ENCODE measurements at places on chromosomes 7 and 10. TPM values are rescaled to one million over a fixed set of nuclear protein-coding genes. Genes with fewer than 3 reads are reported as not detected.

GRCh38 chr7:946256-946996, 8.1 kb downstream of the ADAP1 start:
- no peak for DNase-seq

DNA sequence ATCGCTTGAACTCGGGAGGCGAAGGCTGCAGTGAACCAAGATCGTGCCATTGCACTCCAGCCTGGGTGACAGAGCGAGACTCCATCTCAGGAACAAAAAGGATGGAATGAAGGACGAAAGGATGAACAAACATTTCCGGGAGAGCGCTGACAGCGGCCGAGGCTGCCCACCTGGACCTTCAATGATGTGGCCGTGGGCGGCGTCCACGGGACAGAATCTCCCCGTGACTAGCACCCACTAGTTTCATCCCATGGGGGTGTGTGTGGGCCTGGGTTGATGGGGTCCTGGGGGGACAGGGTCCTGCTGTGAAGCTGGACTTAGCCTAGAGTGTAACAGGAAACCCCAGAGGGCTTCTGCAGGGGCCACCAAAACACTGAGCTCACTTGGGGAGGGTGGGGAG, 32.8 kb downstream of the MICALL2 start:
- no peak for DNase-seq

GRCh38 chr7:103504505-103505135, 58.6 kb upstream of the SLC26A5 start:
- no peak for DNase-seq

DNA sequence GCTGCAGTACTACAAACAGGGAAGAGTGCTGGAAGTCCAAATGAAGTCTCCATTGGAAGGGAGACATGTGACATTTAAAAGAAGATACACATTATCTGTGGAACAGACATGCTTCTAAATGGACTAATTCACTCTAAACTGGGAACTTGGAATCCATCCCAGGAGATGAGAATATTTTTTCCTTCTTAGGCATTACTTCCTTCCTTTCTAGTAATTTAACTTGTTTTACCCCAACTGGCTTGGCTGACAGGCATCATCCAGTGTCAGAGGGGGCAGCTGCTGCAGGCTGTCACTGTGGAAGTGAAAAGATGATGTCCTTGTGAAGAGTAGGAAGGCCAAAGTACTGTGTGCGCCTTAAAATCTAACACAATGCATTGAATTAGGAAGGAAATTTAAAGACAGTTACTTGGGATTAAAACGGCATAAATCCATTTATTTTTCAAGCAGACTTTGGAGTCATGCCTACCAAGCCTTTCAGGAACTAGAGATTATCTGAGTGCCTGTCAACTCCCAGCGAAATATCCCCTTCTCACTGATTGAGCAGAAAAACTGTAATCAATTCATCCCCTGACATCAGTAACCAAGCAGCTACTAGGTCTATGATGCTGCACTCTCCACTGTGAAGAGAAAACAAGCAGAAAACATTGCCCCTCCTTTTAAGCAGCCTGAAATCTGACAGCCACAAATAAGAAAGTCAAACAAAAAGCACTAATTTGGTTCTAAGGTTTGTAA, 161.2 kb downstream of the DGKI start:
- DNase-seq: no peak

DNA sequence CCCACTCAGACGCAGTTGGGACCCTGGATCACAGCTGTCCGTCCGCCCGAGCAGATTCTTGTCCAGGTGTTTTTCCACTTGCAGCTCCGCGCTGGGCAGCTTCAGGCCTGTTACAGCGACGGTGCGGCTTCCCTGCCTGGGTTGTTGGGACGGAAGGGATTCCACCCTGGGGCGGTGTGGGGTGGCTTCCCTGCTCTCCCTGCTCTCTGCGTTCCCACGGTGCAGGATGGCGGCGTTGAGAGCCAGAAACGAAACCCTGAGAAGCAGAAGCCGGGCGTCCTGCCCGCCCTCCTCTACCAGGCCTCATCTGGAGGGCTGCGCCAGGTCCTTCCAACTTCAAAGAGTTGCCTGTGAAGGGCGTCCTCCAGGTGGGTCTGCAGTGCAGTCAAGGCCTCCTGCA, 194.4 kb downstream of the ADARB2 start:
- no peak for DNase-seq

DNA sequence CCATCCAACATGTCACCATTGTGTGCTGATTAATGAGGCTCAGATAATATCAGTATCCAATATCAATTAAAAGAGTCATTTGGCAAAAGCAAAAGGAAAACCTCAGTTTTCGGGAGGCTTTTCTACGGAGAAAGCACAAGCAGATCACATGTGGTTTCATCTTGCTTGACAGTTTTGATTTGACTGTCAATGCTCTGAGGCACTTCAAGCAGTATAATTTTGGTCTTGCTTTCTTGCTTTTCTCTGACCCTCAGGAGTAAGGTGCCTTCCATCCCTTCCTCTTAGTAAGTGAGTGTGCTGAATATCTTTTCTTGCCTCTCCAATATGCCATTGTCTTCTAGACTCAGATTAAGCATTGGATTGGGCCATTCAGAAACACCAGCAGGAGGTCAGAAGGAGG, 115.5 kb upstream of the CALCR start:
- no peak for DNase-seq

DNA sequence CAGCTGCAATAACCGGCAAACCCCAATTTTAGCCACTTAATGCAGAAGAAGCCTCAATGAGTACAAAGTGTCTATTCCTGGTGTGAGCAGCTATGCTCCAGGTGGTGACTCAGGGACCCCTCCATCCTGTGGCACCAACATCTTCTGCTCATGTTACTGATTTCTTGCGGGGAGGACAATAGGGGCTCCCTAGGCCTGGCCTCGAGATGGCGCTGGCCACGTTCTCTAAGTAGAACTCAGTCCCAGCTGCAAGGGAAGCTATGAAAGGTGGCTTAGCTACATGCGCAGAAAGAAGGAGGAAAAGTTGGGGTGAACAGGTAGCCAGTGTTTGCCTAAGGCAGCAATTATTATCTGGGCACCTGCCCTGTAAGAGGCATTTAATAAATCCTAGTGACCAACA, 6.6 kb downstream of the GJD4 start:
- DNase-seq: no peak

DNA sequence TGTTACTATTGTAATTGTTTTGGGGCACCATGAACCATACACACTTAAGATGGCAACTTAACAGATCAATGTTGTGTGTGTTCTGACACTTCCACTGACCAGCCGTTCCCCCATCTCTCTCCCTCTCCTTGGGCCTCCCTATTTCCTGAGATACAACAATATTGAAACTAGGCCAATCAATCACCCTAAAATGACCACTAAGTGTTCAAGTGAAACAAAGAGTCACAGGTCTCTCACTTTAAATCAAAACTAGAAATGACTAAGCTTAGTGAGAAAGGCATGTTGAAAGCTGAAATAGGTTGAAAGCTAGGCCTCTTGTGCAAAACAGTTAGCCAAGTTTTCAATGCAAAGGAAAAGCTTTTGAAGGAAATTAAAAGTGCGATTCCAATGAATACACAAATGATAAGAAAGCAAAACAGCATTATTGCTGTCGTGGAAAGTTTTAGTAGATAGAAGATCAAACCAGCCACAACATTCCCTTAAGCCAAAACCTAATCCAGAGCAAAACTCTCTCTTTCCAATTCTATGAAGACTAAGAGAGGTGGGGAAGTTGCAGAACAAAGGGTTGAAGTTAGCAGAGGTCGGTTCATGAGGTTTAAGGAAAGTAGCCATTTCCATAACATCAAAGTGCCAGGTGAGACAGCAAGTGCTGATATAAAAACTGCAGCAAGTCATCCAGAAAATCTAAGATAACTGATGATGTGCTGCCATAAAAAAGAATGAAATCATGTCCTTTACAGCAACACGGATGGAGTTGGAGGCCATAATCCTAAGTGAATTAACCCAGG, 90.6 kb downstream of the MTPN start:
- DNase-seq: no peak

DNA sequence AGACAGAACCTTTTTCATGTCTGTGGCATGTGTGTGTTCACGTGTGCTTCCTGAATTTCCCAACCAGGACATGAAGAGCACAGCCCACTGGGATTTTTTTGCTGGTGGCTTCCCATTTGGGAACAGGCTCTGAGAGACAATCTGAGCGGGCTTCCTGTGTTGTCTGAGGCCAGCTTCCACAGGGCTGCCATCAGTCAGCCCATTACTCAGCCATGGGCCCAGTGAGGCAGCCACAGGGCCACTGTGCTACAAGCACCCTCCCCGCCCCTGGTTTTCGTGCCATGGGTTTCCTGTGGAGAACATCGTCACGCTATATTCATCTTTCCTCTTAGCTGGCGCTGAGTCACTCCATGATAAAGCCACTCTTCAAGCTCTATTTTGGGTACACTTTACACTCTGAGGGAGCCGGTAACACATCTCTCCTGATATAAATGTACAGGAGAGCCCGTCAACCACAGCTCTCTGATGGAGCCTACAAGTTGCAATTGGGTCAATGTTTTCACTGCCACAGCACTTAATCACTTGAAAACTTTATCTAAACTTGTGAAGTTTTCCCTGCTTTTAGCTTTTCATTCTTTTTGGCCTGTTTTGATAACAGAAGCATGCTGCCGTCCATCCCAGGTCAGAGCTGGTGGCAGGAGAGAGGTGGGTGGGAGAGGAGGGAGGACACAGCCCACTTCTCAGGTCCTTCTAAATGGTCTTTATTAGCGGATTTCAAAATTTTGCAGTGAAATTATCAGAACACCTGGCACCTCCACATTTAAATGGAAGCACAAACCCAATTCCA, 96.9 kb downstream of the HIPK2 start:
- no peak for DNase-seq

- DNase-seq: no peak
Observed at GRCh38 chr10:22633528-22633927, 80.8 kb downstream of the PIP4K2A start.

DNA sequence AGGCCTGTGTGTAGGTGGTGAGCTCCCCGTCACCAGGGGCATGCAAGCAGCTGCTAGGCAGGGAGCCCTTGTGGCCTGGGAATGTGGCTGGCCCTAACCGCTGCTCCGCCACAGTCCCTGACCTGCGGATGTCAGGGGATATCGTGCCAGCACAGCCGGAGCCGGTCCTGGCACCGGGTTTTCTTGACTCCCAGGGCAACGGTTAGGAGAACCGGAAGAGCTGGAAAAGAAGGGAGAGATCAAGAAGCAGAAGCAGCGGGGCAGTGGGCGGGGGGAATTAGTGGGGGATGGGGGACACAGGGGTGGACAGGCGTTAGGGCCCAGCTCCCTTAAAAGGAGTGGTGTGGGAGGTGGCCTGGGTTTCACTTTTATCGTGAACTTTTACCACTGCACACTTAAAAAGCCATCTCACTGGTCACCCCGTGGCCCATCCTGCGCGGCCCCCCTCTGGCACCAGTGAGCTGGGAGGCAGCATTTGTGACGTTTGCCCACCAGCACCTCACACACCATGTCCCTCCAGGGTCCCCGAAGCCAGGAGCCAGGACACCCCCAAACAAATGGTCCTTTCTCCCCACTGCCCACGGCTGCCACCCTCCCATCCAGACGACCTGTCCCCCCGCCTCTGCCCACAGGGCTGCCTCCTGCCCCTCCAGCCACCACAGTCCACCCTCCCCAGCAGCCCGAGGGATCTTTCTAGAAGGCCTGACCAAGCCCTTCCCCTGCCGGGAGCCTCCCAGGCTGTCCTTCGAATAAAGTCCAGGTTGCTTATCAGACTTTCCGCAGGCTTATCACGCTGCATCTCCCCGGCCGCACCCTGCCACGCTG, 1.8 kb upstream of the MICALL2 start:
- DNase-seq: no peak

DNA sequence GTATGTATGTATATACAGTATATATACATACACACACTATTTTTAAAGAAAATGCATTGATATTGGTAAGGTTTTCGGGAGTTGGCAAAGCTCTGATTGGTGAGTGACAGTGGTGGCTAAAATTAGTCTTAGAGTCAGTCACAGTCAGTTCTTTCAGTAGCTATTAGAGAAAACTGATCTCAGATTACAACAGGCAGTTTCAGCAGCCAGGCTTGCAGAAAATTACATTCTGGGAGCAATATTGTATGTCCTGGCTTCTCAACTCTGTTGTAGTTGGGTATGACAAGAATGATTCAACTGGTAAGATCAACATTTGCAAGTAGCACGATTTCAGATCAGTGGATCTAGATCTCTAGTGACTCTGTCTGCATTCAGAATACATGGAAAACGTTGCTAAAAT, 897.9 kb upstream of the AUTS2 start:
- no peak for DNase-seq

DNA sequence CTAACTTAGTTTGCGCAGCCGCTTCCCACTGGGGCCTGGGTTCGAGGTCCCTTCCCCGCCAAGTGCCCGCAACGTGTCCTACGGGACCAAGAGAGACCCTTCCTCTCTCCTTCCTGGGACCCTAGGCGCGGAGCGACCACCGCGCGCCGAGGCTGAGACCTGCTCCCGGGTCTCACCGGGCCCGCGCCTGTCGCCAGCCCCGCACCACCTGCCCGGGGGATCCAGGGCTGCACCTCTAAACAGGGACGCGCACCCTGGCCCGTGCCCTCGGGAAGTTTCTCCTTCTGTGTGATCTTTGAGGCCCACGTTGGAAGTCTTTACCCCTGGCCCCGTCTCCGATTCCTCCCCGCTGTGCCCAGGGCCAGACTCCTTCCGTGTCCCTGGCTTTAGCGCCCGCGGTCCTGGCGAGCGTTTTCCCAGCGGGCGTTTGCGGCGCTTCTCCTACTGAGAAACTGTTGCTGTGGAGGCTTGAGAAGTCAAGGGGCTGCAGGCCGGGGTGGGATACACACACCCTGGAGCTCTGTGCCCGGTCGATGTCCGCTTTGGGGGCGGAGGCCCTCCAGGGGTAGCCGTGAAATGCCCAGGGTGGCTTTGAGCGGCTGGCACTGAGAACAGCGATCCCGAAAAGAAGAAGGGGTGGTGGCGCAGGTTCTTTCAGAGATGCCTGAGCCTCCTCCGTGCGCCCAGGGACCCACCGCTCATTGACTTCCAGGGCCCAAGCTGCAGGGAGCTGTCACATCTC, 575 bp downstream of the PLPP4 start:
- no peak for DNase-seq

DNA sequence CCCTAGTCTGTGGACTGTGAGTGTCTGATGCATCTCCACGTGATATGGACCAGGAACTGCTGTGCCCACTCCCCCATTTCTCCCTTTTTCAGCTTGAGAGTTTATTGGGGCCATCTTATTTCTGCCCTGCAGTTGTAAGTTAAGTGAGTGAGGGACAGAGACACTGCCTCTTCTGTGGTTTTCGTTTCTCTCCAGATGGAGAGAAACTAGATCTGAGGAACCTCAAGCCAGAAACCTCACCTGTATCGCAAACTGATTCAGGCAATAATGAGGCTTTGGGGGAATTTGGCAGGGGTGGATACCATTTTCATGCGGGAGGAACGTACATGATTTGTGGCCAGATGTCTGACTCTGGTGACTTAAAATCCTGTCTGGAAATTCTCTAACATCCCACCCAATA, 641.7 kb downstream of the TNS3 start:
- no peak for DNase-seq

Gene GDF2
- total RNA-seq: not detected

Gene TUBAL3
- not detected for total RNA-seq

Gene ADARB2
- total RNA-seq: 20.6 TPM

Gene EPO
- total RNA-seq: not detected

Gene TMEM196
- total RNA-seq: 3.6 TPM

Gene MRPL32
- 56.2 TPM for total RNA-seq

Gene PANK1
- 16.7 TPM for total RNA-seq

Gene GCK
- total RNA-seq: 43.9 TPM

Gene CCZ1
- 81.1 TPM for total RNA-seq

Gene ARMH3
- total RNA-seq: 48.1 TPM

Gene VOPP1
- 30.6 TPM for total RNA-seq

Gene CTBP2
- 174 TPM for total RNA-seq
